ENCODE measurements at places on chromosomes 12 and 14. TPM values are rescaled to one million over a fixed set of nuclear protein-coding genes. Genes with fewer than 3 reads are reported as not detected.

GRCh38 chr12:108340037-108340436, 926 bp upstream of the CMKLR1 start:
- no peak for DNase-seq

GRCh38 chr12:105200385-105200784, 35.6 kb downstream of the APPL2 start:
- no peak for DNase-seq

DNA sequence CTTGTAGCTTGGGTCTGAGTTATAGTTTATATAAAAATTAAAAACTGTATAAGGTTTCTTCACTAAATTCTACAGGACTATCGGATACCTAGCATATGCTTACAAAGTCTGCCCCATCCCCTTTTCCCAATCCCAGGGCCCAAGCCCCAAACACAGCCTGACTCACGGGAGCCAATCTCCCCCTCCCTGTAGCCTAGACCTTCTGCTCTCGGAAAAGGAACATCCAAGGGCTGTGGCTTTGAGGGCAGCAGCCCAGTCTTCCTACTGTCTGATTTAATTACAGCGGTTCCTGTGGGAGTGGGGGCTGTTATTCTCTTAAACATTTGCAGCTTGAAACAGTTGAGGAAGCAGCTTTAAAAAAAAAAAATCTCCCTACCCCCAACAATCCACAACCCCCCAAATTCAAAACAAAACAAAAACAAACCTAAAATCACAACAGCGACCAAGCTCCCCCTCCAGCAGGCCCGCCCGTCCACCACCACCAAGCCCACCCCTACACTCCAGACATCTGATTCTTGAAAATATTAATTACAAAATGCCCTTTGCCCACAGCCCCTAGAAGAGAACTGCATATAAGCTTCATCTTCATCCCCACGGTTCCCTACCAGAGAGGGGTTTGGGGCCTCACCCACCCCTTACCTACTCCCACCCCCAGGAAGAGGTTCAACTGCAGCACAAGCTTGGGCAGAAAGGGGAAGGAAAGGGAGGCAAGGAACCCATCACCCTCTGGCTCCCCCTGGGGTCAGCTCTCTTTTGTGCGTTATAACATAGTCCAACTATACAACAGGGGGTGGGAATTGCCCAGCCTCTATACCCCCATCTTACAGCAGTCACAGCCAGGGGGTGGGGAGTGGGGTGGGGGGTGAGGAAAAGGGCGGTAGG, 1.1 kb upstream of the PRKAG1 start:
- DNase-seq, result no peak

C1QL4 gene
- total RNA-seq, result 0.12 TPM

DNA sequence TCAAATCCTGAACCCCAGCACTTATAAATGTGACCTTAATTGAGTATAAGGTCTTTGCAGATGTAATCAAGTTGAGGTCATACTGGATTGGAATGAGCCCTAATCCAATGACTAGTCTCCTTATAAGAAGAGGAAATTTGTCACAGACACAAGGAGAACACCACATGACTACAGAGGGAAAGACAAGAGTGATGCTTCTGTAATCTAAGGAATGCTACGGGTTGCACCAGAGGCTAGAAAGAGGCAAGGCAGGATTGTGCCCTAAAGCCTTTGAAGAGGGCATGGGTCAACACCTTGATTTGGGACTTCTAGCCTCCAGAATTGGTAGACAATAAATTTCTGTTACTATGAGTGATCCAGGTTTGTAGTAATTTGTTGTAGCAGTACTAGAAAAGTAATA, 135.0 kb downstream of the FOXG1 start:
- no peak for DNase-seq

- no peak for DNase-seq
Measured at GRCh38 chr14:98144964-98145363, 1127.0 kb downstream of the BCL11B start.

GRCh38 chr12:84904051-84904450, 8.5 kb downstream of the SLC6A15 start:
- DNase-seq, result no peak

GRCh38 chr14:64860039-64860438, 19.7 kb downstream of the SPTB start:
- no peak for DNase-seq

GRCh38 chr12:130929363-130929762, 24.3 kb upstream of the ADGRD1 start:
- no peak for DNase-seq

NOS1 gene
- total RNA-seq, result 0.40 TPM

- DNase-seq, result no peak
Measured at GRCh38 chr12:1613860-1614259, 15.2 kb upstream of the WNT5B start.

SLC25A29 gene
- 165 TPM for total RNA-seq

ZNF84 gene
- 31.4 TPM for total RNA-seq

All from mucosa of gallbladder (tissue), 1 donor.